ENCODE measurements at places on chromosomes 6 and 20. TPM values are rescaled to one million over a fixed set of nuclear protein-coding genes. Genes with fewer than 3 reads are reported as not detected.
A peak's percentile ranks its signal among the peaks of the same experiment; 100 is the strongest.

DNA sequence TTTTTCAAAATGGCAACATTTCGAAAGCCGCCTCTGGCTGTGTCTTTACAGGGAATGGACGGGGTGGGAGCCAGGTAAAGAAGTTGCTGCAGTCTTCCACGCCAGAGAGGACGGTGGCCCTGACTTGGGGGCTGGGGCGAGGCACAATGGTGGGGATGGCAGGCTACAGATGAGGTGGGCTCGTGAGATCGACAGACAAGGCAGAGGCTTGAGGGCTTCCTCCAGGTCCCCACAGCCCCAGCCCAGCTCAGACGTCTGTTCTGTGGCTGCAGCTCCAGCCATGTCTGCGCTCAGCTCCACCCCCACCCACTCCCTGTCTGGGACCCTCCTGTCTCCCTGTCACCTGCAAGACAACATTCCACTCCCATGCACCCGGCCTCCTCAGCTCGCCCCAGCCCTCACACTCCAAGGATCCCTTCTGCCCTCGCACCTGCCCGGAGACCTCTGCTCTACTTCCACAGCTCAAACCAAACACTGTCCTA, 7.4 kb upstream of the C20orf144 start:
- H3K4me1 ChIP-seq: no peaks in the 10 kb centered on the region
- no peak for DNase-seq
- H3K36me3 ChIP-seq: no peaks in the 10 kb centered on the region
- no peaks in the 10 kb centered on the region for H3K27me3 ChIP-seq

DNA sequence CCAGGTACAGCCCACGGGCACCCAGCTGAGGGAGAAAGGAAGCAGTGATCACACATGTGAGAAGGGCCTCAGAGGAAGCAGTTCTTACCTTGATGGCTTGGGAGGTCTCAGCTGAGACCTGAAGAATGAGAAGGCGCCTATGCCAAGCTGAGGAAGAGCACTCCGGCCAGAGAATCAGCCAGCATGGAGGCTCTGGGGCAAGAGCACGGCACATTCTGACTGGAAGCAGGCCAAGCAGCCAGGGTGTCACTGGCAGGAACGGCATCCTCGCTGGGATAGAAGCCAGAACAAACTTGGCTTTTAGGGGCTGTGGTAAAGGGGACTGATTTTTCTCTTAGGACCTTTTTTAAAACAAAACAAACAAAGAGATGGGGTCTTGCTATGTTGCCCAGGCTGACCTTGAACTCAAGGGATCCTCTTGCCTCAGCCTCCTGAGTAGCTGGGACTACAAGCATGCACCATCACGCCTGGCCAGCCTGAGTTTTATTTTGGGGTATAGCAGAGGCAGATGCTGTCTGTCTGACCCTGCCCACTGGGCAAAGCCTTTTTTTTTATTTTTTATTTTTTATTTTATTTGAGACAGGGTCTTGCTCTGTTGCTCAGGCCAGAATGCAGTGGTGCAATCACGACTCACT, 17.6 kb downstream of the GHRH start:
- H3K27ac ChIP-seq: peak overlapping the region; percentile 96
- H3K36me3 ChIP-seq: peaks cover 20% of the 10 kb centered on the region
- DNase-seq: no peak
- no peaks in the 10 kb centered on the region for H3K27me3 ChIP-seq
- H3K4me1 ChIP-seq: peaks cover 56% of the 10 kb centered on the region

- H3K27ac ChIP-seq: no peak overlapping the region
- H3K36me3 ChIP-seq: no peaks in the 10 kb centered on the region
- no peaks in the 10 kb centered on the region for H3K27me3 ChIP-seq
- H3K4me3 ChIP-seq: no peak overlapping the region
- no peaks in the 10 kb centered on the region for H3K4me1 ChIP-seq
Measured at GRCh38 chr6:75892384-75892783, 143.3 kb downstream of the MYO6 start.

DNA sequence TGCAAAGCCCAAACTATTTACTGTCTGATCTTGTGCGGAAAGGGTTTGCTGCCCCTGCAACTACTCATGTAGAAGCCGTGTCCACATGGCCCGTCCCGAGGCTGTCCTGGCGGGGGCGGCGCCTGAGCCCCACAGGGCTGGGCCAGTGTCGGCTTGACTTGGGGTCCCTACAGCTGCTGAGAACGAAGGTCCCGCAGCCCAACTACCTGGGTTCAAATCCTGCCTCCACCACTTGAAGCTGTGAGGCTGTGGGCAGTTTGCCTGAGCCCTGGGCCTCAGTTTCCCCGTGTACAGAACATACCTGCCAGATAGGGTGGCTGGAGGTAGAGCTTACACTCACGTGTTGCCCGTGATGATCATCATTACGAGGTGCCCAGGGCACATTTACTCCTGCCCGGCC, 111.1 kb downstream of the SULF2 start:
- no peak for DNase-seq
- no peak overlapping the region for H3K27ac ChIP-seq
- no peaks in the 10 kb centered on the region for H3K4me1 ChIP-seq
- no peak overlapping the region for H3K4me3 ChIP-seq
- H3K36me3 ChIP-seq: no peaks in the 10 kb centered on the region

GRCh38 chr6:140029551-140029950, 655.1 kb upstream of the CITED2 start:
- H3K36me3 ChIP-seq: no peaks in the 10 kb centered on the region
- H3K27me3 ChIP-seq: no peaks in the 10 kb centered on the region
- no peak overlapping the region for H3K27ac ChIP-seq
- no peak overlapping the region for H3K4me3 ChIP-seq
- peaks cover 4% of the 10 kb centered on the region for H3K4me1 ChIP-seq
- no peak for DNase-seq

GRCh38 chr20:60266177-60266823, 308.1 kb downstream of the CDH26 start:
- no peaks in the 10 kb centered on the region for H3K36me3 ChIP-seq
- no peaks in the 10 kb centered on the region for H3K4me1 ChIP-seq
- H3K27ac ChIP-seq: no peak overlapping the region
- no peak for DNase-seq

GRCh38 chr6:11847515-11848345, 69.1 kb upstream of the ADTRP start:
- H3K4me1 ChIP-seq: no peaks in the 10 kb centered on the region
- H3K27me3 ChIP-seq: no peaks in the 10 kb centered on the region
- H3K27ac ChIP-seq: no peak overlapping the region
- no peak for DNase-seq

GRCh38 chr6:123640567-123641187, 3.9 kb upstream of the TRDN start:
- H3K27me3 ChIP-seq: no peaks in the 10 kb centered on the region
- peaks cover 15% of the 10 kb centered on the region for H3K4me1 ChIP-seq
- H3K27ac ChIP-seq: no peak overlapping the region
- DNase-seq: peak; percentile 20
- H3K36me3 ChIP-seq: no peaks in the 10 kb centered on the region

Gene JPH2
- total RNA-seq: not detected

Gene HLA-DRB5
- 3.4 TPM for total RNA-seq

Gene PDE10A
- total RNA-seq: 17.3 TPM

Gene SNAP25
- not detected for total RNA-seq

Data from neural progenitor cell (in vitro differentiated cells).